ENCODE measurements at places on chromosomes 6 and 20. TPM values are rescaled to one million over a fixed set of nuclear protein-coding genes. Genes with fewer than 3 reads are reported as not detected.

DNA sequence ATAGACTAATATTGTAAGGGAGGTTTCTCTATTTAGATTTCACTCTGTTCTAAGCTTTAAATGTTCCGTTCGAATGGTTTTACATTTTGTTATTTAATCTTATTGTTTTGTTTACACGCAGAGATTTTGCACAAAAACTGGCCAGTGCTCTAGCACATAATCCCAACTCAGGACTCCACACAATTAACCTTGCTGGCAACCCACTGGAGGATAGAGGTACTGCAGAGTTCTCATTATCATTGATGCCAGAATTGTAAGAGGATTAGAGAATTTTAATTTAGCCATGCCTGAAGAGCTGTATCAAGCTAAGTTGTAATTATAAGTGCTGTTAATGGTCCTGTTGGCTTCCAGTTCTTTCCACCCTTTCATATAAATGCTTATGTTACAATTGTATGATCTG is 179.7 kb upstream of the SCGN start:
- DNase-seq, result no peak

DNA sequence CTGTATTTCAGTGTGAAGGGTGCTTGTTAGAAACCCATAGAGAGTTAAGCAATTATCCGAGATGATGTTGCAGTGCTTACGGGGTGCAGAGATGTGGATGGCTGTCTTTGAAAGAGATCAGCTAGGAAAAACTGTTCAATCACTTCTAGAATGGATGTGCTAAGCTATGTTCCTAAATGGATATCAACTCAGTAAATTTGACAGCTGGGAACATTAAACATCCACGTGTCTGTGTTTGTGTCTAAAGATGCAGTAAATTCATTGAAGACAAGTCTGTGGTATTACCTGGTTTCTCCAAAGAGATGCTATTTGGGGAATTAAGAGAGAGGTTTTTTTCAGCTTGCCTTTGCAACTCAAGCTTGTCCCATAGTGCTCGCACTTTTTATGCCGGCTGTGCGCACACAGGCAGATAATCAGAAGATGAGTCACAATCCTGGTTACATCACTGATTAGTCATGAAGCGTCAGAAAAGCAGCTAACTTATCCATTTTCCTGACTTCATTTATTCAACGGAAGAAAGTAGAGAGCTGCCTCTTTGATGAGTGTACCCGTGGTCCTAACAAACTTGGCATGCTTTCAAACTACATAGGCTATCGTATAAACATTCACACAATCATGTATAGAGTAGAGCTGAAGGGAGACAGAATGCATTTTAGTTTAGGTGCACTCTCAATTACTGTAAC is 691.7 kb upstream of the SLC35B3 start:
- DNase-seq, result no peak

- DNase-seq, result no peak
Measured at GRCh38 chr20:41391587-41392001, 25.0 kb upstream of the EMILIN3 start.

Gene SIRPD
- not detected for total RNA-seq

All from Calu3 (cell line).